ENCODE measurements at places on chromosomes 4 and X.

- DNase-seq = no peak
Observed at GRCh38 chrX:37349221-37350033, at the start of gene PRRG1. PRRG1 (plus strand) TSS chrX:37349364; CDS start chrX:37406250, 56,886 bp downstream.

GRCh38 chrX:138240266-138240665 lies 471.3 kb downstream of the FGF13 start:
- DNase-seq = no peak

GRCh38 chr4:185119927-185120630 lies 23.0 kb upstream of the SLC25A4 start:
- DNase-seq = no peak

- no peak for DNase-seq
Observed at GRCh38 chrX:57289089-57289488, 2.6 kb downstream of the FAAH2 start.

GRCh38 chrX:24428516-24428915 lies 36.6 kb upstream of the PDK3 start:
- no peak for DNase-seq

DNA sequence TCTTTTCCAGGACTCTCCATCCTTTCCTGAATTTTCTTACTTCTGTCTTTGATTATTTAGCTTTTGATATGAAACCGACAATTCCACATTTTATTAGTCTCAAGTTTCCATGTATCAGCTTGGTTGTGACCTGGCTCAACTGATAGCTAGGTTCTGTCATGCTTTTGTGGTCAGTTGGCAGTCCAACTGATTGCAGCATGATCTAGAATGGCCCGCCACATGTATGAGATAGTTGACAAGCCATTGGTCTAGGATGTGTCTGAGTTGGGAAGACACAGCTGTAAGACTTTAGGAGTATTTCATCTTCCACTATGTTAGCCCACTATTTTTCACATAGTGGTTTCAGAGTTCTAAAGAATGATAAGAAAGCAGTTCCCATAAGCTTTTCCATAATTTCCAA lies 117.5 kb upstream of the GRID2 start:
- DNase-seq = no peak

All from GM12878 (cell line).